ENCODE measurements at places on chromosomes 5 and 9.
A peak's percentile ranks its signal among the peaks of the same experiment; 100 is the strongest.

DNA sequence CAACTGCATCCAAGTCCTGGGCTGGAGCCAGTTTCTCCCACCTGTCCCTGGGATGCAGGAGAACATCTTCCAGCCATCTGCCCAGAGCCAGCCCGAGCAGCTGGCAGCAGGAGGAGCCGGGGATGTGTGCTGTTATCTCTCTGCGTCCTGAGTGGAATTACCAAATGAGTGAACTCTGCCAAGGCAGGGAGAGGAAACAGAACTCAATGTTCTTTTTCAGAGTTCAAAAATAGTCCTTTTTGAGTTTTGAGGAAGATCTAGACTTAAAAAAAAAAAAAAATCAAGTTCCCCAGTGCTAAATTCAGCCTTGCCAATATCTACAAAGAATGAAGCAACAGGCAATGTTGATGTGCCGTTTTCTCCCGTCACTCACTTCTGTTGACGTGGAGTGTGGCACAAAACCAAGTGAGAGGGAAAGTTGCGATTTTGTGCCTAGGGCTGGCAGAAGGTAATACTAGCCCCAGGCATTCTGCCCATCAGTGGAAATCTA is 56.2 kb downstream of the TMOD1 start:
- no peak for DNase-seq

DNA sequence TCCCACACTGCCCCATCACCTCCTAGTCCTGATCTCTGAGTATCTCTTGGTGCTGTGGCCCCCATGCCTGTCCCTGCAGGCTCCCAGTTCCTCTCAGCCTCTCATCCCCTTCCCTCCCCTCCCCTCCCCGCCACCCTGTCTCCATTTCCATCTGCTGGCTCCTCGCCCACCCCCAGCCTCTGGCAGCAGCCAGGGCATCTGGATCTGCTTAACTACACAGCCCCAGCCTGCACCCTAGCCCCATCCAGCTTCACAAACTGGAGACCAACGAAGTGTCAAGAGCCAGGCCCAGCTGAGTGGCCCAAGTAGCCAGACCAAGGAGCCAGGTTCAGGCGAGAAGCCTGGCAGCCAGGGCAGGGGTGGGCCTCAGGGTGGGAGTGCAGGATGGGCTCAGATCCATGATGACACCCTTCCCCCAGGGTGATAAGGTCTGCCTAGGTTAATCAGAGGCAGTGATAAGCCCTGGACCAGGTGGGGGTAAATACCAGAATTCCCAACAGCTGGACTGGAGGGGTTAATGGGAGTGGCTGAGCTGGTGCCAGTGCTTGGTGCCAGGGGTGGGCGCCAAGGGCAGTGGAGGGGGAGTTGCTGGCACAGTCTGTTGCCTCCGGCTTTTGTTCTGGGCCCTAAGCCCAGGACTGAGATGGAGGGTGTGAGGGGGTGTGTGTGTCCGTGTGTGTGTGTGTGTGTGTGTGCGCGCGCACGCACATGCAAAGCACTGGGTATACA is 2.5 kb downstream of the IL11RA start:
- peak; percentile 87 for DNase-seq

DNA sequence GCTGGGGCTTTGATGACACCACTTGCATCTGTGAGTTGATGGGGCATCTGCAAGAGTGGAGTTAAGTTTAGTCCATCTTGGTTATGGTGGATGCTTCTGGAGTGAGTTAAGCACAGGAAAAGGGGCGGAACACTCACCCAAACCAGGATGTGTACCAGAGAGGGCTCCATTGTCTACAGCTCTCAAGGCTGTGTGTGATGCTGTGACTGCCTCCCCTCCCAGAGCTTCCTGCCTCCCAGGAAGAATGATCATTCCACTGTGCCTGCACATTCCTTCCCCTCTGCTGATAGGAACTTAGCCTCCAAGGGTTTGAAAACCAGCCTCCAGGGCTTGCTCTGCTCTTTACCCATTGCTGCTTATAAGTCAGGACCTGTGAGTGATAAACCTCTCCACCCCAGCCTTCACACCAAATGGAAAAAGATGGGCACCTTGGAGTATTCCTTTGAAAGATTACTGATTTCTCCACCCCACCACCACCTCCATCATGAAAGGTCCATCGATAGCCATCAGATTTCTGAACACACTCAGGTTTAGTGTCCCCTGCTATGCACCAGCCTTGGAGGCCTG is 160.1 kb upstream of the SPRY4 start:
- peak; percentile 60 for DNase-seq

DNA sequence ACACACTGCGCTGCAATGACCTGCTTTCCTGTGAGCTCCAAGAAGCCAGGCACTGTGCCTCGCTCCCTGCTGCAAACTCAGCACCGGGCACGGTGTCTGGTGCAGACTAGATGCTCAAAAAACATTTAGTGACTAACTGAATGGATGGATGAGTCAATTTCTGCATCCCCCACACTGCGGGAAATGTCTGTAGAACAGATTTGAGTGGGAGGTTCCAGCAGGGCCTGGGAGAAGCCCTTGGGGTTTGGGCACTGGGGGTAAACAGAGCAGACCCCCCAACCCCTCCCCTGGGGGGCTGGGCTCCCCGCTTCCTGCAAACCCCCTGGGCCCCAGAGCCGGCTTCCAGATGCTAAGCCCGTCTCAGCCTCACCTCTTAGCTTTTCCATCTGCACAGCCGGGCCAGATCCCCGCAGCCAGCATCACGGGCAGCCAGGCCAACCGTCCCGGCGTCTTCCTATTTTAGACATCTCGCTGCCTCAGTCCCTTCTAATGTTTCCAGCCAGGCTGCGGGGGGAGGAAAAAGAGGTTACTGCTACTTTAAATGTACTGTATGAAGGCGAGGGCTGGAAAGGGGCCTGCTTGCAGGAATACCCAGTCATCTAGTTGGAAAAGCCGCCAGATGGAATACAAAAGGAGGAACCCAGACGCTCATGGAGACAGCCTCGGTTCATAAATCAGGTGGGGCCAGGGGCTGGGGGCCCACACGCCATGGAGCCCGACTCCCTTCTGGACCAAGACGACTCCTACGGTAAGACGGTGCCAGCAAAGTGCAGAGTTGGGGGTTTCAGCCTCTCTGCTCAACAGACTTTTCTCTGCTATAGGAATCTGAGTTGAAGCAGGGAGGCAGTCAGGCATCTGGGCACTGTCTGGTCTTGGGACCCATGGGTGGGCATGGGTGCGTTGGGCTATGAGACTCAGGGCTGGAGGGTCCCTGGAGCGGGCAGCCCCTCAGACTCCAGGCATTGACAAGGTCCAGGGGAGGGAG is 67.1 kb upstream of the GGTA1 start:
- peak; percentile 79 for DNase-seq

DNA sequence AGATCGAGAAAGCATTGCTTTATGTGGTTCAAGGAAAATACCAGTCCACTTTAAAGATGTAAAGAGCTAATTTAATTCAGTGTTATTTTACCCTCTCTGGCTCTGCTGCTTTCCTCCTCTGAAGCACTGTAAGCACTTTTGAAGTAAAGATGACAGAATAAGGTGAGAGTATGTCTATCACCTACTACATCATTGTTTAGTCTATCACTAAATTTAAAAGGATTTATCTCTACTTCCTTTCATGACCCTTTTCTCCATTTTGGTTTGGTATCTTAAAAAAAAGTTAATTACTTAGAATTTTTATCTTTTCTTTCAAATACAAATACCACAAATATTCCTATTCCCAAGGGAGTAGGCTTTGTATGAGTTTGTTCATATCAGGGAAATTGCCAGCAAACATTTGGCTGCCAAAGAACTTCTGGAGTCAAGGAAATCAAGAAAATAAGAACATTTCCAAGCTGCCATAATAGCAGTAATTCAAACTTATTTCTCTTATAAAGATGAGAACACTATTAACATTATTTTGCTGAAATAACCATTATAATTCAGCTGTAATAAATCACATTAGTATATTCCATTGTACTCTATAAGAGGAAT is 77.8 kb downstream of the SLC38A9 start:
- DNase-seq: peak; percentile 80

Data from fibroblast of skin of right quadriceps (primary cell).